ENCODE measurements at places on chromosomes 4 and X.

DNA sequence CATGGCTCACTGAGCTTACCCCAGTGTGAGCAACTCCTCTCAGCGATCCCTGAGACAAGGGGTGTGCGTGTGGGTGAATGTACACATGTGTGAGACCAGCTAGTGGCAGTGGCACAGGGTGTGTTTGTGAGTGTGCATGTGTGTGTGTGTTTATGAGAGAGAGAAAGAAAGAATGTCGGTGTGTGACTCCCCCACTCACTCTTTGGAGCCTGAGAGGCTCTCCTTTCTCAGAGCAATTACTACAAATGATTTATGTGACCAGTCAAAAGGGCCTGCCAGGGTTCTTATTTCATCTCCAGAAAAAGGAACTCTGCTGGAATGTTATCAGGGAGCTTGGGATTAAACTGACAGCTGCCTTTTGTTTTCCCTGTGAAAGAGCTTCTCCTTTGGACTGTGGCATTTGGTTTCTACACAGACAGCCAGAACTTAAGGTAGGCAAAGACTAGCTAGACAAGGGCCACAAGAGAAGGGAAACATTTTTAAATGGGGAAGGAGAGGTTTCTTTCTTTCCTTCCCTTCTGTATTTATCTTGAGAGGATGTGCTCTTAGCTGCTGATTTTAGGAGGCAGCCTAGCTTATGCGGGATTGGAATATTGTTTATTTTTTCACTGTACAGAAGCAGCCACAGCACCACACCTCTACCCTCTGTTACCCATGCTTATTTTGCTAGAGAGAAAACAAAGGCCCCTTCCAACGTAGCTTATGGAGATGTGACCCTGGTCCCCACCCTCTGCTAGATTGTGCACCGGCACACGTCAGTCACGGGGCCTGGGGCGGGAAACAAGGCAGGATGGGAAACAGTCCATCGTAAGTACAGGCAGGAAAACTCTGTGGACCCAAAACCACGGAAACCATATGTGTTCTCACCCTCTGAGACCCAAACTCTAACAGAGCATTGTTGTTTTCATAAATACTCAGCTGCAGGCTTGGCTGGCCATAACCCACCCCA lies 143.5 kb downstream of the MGST2 start:
- H3K4me1 ChIP-seq, result peaks cover 19% of the 10 kb centered on the region
- H3K36me3 ChIP-seq, result no peaks in the 10 kb centered on the region
- H3K4me3 ChIP-seq, result no peak overlapping the region
- H3K27ac ChIP-seq, result peak overlapping the region; percentile 2
- DNase-seq, result no peak
- H3K27me3 ChIP-seq, result no peaks in the 10 kb centered on the region

- H3K4me3 ChIP-seq, result no peak overlapping the region
- H3K27ac ChIP-seq, result no peak overlapping the region
- no peaks in the 10 kb centered on the region for H3K27me3 ChIP-seq
- no peaks in the 10 kb centered on the region for H3K4me1 ChIP-seq
Measured at GRCh38 chr4:14893713-14894112, 108.6 kb upstream of the CPEB2 start.

GRCh38 chrX:130836447-130836846 lies 66.6 kb downstream of the ENOX2 start:
- H3K27ac ChIP-seq, result no peak overlapping the region
- H3K27me3 ChIP-seq, result no peaks in the 10 kb centered on the region
- DNase-seq, result no peak
- H3K36me3 ChIP-seq, result no peaks in the 10 kb centered on the region

- H3K36me3 ChIP-seq, result no peaks in the 10 kb centered on the region
- no peaks in the 10 kb centered on the region for H3K27me3 ChIP-seq
- H3K4me3 ChIP-seq, result no peak overlapping the region
- no peaks in the 10 kb centered on the region for H3K4me1 ChIP-seq
- H3K27ac ChIP-seq, result no peak overlapping the region
- peak; percentile 22 for DNase-seq
Measured at GRCh38 chr4:80138551-80139538, 58.5 kb upstream of the PRDM8 start.

- no peaks in the 10 kb centered on the region for H3K36me3 ChIP-seq
- no peak for DNase-seq
- no peak overlapping the region for H3K27ac ChIP-seq
- H3K27me3 ChIP-seq, result no peaks in the 10 kb centered on the region
- no peak overlapping the region for H3K4me3 ChIP-seq
Measured at GRCh38 chr4:43607827-43608461, 715.4 kb downstream of the GRXCR1 start.

DNA sequence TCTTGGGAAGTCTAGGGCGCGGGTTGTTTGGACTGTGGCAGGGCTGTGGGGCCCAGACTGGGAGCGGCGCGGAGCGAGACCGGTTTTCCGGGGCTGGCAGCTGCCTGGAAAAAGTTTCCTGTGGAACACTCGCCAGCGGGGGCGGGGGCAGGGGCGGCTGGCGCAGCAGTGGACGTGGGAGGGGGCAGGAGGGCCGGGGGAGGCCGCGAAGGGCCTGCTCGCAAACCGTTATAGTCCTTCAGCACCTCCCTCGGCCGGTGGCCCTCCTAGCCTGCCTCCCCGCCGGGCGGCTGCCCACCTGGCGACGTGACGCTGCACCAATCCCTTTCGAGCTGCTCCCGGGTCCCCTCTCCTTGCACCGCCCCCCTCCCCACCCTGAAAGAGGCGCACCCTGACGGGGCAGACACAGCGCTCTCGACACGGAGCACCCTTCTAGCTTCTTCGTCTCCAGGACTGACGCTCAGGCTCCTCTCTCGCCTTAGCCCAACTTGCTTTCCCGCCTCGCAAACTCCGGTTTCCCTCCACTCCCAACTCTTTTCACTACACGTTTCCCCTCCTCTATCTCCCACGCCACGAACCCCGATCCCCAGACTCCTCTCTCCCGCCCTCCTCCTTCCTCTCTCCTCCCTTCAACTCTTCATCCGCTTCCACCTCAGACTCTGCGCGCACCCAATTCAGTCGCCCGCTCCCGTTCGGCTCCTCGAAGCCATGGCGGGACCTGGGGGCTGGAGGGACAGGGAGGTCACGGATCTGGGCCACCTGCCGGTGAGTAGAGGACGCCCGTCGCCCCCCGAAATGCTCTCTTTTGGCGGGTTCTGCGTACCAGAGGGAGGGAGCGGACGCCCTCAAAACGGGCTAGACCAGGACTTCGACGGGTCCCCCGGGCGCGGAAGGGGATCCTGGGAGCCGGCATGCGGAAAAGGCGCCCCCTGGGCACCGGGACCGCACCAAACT lies at the start of gene NRK:
Gene NRK (plus strand): TSS at position 402 of the 954 bp plus-strand sequence. CDS start 307 bp downstream, at position 709.
- no peaks in the 10 kb centered on the region for H3K36me3 ChIP-seq
- DNase-seq, result no peak
- H3K27me3 ChIP-seq, result no peaks in the 10 kb centered on the region
- H3K4me1 ChIP-seq, result peaks cover 5% of the 10 kb centered on the region
- H3K4me3 ChIP-seq, result peak within 1 kb of the TSS; percentile 29
- H3K27ac ChIP-seq, result no peak within 1 kb of the TSS
